ENCODE measurements at places on chromosomes 5 and 9.

DNA sequence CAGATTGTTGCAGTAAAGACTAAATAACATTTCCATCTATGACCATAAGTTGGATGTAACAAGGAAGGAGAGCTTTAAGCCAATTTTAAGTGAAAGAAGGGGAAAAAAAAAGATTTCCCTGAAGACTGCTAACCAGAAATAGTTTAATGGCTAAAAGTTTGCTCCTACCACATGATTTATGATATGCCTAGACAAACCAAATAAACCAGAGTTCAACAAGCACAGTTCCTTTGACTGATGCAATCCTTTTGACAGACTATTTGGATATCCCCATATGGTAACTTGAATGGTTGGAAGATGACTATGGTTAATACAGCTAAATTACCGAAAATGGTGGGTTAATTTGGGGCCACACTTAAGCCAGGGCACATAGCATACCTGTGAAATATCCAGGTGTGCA lies 338.5 kb downstream of the CETN3 start:
- no peak for DNase-seq

- DNase-seq = no peak
Measured at GRCh38 chr9:6068983-6069382, 53.6 kb upstream of the RANBP6 start.

GRCh38 chr5:95280401-95281095 lies 4.3 kb downstream of the MCTP1 start:
- no peak for DNase-seq

- peak; percentile 42 for DNase-seq
Measured at GRCh38 chr9:131277910-131278701, 1.8 kb upstream of the FAM78A start.

DNA sequence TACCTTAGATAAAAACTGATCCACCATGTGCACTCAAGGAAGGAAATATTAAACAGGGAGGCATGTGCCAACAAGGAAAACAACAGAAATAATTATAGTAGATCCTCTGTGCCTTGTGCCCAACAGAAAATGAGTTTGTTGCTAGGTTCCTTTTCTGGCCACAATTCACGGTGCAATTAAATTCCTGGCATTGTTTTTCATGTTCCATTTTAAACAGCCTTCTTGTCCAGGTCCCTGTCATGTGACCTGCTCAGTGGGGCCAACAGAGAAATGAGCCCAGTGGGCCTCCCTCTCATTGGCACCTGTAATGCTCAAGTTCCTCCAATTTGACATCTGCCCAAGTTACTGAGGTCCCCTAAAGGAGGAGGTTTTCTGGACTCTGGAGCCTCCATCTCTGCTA lies 56.5 kb downstream of the SPOCK1 start:
- DNase-seq = no peak

DNA sequence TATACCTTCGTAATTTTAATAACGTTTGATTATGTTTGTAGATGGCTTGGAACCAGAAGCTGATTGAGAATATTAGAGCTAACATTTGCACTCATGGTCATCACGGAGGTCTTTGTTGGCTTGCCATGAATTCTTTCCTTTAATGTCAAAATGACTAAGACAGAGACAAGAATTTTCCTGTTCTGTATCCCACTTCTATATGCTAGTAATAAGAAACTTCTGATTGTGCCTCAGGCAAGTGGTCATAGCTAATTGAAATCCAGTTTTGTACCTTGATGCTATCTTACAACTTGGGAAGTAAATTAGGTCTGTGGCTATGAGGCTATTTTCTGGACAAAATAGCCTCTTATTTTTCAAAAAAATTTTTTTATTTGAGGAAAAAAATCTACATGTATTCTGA lies 167.6 kb downstream of the RANBP17 start:
- no peak for DNase-seq

DNA sequence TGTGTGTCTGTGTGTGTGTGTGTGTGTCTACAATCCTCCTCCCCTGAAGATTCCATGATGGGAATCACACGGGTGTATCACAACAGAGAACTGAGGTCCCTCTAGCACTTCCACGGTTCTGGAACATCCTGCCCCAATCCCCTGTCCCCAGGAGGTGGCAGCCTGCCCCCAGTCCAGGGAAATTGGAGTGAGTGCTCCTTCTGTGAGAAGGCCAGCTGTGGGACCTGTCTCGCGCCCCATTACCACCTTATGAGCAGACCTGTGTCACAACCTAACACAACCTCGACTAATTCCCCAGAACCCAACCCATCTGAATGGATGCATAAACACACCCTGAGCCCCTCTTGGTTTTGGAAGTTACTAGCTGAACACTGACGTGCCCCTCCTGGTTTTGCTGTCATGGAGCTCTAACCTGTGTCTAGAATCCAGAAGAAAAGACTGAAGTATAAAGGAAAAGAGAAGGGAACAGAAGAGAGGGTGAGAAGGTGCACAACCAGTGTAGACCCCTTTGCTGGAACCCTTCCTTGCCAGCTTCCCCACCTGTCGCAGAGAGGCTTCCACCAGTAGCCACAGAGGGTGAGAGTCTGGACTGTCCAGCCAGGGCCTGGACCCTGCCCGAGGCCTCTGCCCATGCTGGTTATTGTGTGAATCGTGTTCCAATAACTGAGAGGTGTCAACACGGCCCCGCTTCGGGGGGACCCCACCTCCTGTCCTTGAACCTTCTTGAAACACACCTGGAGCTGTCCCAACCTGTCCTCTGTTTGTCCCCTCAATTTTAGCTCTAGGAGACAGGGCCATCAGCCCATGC lies 3.4 kb downstream of the BTNL9 start:
- no peak for DNase-seq

DNA sequence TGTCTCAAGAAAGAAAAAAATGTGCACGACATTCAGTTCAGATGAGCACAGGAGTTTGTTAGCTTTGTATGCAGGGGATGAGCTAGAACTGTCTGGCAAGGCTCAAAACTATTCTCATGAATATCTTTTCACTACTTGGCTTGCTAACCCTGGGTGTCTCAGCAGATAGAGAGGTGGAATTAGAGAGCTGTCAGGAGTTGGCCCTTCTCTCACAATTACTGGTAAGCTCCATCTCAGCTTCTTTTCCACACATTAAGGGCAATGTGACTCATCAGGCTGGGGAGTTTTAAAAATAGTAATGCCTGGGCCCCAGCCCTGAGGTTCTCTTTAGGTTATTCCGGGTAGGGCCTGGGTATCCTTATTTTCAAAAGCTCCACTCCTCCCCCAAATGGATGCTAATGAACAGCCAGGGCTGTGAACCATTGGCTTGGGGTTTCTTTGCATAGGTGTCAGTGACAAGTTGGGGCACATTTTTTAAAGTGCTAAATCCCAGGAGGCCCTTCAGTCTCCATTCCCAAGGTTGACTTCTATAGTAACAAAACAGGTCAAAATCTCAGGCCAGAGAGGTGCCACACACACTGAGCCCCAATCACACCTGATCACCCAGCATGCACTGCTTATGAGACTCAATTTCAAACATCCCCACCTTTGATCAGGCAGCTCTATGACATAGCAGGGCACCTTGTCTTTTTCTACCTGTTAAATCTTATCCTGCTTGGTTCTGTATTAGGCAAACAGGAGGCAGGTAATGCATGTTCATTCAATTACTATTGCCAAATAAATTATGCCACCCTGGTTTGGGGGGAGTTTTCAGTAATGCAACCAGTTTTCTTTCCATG lies 239.7 kb upstream of the DAP start:
- no peak for DNase-seq

DNA sequence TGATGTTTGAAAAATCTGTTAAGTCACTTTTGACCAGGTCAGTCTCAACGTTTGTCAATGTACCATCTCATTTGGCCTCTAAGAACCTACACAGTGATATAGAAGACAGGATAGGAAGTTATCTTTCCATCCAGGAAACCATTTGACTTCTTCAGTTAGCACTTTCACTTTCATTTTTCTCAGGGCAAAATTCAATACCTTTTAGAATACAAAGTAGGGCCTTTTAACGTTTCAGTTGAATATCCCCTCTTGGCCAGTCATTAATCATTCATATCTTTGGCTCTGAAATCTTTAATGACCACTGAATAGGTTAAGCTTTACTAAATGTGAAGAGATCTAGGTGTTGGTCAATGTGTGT lies 101.1 kb upstream of the GNAQ start:
- no peak for DNase-seq

DNA sequence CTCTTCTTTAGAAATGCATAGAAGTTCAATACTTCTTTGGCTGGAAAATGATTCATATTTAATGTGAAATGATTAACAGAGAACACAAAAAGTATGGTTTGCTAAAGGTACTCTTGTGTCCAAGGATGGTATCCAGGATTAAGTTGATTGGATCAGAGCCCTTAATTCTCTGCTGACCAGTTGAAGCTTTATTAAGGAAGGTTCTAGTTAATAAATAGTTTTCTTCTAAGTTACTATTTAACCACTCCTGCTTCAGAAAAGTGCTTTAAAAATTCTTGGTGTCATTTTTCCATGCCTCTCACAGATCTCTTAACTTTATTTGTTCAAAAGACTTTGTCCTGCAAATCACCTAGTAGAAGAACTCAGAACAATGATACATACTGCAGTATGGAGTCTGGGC lies 134.3 kb downstream of the MEF2C start:
- no peak for DNase-seq

GRCh38 chr9:92147852-92148180 lies 32.6 kb upstream of the SPTLC1 start:
- no peak for DNase-seq

- no peak for DNase-seq
Measured at GRCh38 chr5:64707191-64707590, 16.9 kb downstream of the SHISAL2B start.

DNA sequence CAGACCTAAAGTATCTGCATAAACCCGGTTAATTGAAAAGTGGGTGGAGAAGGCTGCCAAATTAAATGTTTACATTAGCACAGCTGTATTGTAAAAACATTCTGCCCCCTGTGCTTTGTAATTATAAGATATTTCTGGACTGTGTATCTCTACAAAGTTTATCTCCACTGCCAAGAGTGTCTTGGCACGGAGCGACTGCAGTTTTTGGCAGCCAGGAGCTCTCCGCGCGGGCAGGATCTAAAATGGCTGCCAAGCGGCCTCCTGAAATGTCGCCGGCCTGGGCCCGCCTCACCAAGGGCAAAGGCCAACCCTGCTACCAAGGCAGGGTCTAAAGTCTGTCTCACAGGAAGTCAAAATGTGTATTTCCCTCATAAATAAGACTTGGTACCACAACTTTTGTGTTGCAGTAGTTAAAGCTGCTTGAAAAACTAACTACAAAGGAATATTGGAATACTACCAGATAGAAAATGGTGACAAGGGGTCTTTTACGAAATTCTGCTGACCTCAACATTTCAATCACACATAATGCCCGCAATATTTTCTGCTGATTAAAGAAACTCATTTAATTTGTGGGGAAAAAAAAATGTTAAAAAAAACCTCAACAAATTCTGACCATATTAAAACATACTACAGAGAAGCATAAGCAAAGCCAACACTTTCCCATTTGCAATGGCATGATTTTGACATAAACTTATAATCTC lies 110.4 kb downstream of the NFIB start:
- DNase-seq = no peak

DNA sequence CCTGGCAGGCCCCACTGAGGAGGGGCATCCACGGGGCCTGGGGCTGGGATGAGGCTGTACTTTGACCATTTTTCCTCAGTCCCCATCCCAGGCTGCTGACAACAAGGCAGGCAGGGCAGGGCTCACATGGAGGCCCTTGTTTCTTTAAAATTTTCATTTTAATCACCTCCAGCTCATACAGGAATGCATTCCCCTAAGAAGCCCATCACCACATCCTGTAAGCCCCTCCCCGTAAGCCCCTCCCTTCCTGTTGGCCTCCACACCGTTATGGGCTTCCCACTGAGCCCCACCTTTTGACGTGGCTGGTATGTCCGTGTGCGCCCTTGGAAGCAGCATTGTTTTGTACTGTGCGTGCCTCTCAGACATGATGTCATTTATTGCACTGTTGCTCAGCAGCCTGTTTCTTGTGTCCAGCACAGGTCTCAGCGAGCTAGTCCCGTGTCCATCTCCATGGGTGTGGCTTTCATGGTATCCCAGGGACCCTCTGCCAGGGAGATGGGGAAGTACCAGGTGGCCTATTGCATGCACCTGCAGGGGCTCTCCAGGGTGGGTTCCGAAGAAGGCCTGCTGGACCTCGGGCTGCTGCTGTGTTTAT lies 22.4 kb downstream of the PHF2 start:
- DNase-seq = no peak

- DNase-seq = no peak
Measured at GRCh38 chr9:113632776-113633590, 169.5 kb downstream of the RGS3 start.

GRCh38 chr5:36664766-36665165 lies 58.4 kb downstream of the SLC1A3 start:
- no peak for DNase-seq

- DNase-seq = no peak
Measured at GRCh38 chr5:146428658-146429057, 18.5 kb upstream of the TCERG1 start.

- no peak for DNase-seq
Measured at GRCh38 chr5:141001446-141001843, 35.2 kb downstream of the PCDHAC2 start.

- no peak for DNase-seq
Measured at GRCh38 chr5:143741421-143741820, 70.5 kb upstream of the HMHB1 start.

DNA sequence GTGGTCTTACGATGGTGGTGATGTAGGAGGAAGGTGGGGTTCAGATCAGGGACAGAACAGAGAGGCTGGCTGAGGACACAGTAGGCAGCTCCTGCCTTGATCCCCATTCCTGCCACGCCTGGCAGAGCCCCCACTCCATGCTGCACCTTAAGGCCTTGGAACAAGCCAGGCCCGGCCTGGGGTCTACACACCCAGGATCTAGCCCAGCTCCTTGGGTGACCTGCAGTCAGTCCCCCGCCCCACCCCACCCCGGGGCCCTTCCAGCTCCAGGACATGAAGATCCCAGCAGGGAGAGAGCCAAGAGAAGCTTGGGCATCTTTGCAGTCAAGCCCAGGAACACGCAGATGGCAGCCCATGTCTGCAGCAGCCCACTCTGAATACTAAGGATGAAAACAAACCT lies 34.7 kb downstream of the WHRN start:
- DNase-seq = no peak

DNA sequence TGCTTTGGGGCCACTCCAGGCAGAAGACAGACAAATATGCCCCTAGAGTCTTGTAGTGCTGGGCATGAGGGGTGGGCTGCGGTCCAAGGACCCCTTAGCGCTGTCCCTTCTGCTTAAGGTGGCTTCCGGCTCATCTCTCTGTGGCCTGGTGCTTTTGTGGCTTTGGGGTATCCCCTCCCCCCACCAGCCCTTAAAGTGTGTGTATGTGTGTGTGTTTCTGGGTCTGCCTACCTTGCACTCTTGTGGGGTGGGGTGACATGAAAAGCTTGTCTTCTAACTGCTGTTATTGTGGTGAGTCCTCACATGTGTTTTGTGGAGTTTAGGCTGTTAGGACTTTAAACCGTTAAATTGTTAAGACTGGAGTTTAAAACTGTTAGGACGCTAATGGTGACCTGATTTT lies 23.6 kb downstream of the MARCHF6 start:
- DNase-seq = peak; percentile 15

GRCh38 chr5:33334829-33335228 lies 105.9 kb upstream of the TARS1 start:
- no peak for DNase-seq

Measured in T-cell (primary cell).